ENCODE measurements at places on chromosomes 1 and 21. TPM values are rescaled to one million over a fixed set of nuclear protein-coding genes. Genes with fewer than 3 reads are reported as not detected.

- no peak for ATAC-seq
These were observed 14.7 kb downstream of the WNT3A start for GRCh38 chr1:228021355-228022030.

- no peak for ATAC-seq
These were observed 184.8 kb downstream of the BRINP2 start for GRCh38 chr1:177355575-177355974.

- ATAC-seq = no peak
These were observed 41.2 kb downstream of the SKI start for GRCh38 chr1:2269193-2269921.

The COL9A2 gene
- 1.6 TPM for total RNA-seq

DNA sequence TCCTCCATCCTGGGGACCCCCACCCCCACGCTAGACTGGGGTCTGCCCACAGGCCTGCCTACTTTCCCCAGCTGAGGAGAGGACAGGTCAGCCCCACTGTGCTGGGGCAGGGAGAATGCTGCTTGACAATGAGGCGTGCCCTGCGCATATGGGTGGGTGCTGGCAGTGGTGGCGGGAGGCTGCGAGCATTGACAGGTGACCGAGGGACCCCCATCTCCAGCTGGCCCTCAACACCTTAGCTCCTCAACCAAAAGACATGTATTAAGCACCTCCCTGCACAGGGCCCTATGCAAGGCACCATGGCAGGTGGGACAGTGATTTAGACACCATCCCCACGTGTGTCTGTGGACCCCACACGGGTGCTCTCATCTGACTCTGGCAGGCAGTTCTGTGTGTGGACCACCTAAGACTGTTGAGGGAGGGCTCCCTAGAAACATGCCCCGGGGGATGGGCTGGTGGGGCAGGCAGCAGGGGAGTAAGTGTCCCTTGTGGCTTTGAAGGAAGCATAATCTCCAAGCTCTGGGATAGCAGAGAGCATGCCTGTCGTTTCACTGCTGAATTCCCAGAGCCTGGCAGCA, 18.4 kb upstream of the ALX3 start:
- no peak for ATAC-seq

GRCh38 chr1:229880271-229881170, 186.5 kb upstream of the GALNT2 start:
- peak; percentile 32 for ATAC-seq

The OR6K3 gene
- total RNA-seq = not detected

The TTC4 gene
- total RNA-seq = 14.1 TPM

GRCh38 chr1:227587968-227588367, 24.6 kb downstream of the ZNF678 start:
- ATAC-seq = no peak

GRCh38 chr1:245197121-245197520, 42.3 kb downstream of the KIF26B start:
- ATAC-seq = no peak

DNA sequence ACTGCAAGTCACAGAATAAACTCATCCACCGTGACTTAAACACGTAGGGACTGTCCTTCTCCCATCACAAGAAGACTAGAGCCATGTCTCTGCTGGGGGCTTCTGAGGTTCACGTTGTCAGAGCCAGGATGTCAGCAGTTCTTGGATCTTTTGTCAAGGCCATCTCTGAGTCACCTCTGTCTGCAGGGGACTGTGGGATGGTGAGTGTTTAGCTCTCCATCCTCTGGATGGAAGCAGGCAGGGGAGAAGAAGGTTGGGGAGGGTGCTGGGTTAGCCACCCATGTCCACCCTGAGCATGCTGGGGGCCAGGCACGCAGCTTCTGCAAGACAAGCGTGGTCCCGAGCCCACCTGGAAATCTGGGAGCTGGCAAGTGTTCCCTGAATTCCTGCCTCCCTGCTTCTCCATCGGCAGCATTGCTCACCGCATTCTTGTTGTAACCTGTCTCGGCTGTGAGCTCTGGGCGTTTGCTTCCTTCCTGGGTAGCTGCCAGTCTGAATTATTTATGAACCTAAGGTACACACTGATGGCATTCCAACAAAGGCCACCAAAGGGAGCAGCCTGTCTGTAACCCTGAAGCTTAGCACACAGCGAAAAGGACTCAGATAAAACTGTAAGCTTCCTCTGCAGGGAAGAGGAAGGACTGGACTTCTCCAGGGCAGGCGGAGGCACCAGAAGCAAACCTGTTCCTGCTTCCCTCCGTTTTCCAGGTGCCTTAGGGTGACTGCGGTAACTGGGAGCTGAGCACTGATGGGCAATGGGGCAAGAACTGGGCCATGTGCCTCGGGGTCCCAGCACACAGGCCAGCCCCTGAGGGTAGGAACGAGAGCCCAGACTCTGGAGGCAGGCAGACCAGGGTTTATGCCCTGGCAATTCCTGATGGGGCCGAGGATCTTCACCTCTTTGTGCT, 88.6 kb downstream of the RIPK4 start:
- ATAC-seq = no peak

- ATAC-seq = no peak
These were observed 319.4 kb downstream of the BRINP2 start for GRCh38 chr1:177490036-177490639.

DNA sequence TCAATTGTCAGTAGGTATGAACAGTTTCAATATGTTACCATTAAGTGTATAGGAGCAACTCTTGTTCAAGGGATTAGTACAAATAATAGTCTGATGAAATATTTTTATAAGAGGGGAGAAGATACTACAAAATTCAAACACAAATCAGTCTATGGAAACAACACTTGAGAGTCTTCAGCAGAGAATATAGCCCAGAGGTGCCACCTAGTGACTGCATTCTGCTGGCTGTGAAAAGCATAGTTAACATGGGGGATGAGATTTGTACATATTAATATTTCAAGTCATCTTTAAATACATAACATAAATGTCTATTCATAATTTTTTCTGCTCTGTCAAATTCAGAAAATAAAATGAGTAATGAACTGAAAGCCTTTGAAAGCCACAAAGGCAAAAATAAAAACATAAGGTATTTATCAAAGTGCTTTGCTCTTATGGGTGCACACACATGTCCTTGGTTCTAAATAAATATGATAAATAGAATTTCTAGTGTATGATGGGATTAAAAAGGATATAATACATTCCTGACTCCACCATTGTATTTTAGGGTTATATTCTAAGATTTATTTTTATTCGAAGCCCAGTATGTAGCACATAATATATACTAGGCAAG, 440.9 kb upstream of the ZRANB2 start:
- ATAC-seq = no peak

DNA sequence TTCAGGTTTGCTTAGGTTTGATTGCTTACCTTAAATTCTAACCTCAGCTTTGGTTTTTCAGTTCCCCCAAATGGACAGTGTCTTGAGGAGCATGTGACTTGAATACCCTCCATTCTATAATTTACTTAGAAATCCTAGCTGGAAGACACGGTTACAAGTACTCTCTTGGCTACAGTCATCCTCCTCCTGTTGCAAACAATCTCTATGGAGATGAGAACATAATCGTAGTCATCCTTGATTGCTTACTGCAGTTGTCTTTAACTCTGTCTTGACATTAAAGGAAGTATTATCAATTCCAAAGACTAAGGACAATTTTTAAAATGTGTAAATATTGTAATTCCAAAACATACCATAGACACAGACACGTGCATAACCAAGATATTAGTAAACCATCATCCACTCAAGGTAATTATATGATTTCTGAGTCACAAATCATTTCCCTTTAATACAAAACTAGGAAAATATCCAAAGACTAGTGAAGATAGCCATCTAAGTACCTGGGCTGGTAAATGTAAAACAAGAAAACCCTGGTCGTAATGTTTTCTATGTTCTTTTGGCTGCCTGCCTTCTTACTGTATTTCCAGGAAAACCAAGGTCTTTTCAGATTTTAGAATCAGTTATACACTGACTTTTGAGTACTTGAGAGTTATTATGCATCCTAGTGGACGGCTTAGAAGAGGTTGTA, 149.9 kb downstream of the CHRM3 start:
- no peak for ATAC-seq

- ATAC-seq = peak; percentile 75
These were observed 120.8 kb upstream of the GADD45A start for GRCh38 chr1:67564193-67564592.

DNA sequence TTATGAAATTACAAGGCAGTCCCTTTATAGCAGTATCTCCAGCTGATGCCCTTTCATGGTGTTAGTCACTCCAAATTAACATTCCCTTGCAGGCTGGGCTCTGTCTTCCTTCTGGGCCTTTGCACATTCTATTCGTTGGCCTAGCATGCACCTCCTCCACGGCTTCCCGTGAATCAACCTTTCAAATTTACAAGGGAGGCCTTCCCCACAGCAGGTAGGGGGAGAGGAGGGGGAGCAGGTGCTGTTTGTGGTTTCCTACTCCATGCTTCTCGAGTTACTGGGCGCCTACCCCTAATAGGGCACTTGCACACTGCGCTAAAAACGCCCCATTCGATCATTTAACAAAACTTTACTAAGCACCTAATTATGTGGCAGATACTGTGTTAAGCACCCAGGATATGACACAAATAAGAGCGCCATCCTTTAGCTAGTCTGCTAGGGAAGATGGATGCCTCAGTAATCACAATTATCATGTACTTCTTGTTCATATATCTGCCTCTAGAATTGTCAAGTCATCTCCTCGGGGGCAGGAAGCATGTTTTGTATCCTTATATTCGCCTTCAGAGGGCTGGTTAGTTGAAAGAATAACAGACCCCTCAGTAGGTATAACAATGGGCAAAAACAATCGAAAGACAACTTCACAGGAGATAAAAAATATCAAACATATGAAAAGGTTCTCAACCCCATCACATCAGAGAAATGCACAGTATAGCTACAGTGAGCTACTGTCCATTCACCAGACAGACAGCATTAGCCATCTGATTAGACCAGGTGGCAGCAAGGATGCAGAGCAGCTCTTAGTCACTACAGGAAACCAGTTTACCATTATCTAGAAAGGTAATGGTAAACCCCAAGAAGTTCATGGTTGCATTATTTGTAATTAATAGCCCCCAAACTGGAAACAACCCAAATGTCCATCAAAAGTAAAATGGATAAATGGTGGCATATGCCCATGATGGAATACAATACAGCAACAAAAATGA, 1.7 kb upstream of the ADAR start:
- ATAC-seq = no peak

- ATAC-seq = no peak
These were observed 170.6 kb downstream of the RUNX1 start for GRCh38 chr21:34878501-34878900.

GRCh38 chr1:232620356-232620969, 9.5 kb downstream of the SIPA1L2 start:
- ATAC-seq = peak; percentile 89

DNA sequence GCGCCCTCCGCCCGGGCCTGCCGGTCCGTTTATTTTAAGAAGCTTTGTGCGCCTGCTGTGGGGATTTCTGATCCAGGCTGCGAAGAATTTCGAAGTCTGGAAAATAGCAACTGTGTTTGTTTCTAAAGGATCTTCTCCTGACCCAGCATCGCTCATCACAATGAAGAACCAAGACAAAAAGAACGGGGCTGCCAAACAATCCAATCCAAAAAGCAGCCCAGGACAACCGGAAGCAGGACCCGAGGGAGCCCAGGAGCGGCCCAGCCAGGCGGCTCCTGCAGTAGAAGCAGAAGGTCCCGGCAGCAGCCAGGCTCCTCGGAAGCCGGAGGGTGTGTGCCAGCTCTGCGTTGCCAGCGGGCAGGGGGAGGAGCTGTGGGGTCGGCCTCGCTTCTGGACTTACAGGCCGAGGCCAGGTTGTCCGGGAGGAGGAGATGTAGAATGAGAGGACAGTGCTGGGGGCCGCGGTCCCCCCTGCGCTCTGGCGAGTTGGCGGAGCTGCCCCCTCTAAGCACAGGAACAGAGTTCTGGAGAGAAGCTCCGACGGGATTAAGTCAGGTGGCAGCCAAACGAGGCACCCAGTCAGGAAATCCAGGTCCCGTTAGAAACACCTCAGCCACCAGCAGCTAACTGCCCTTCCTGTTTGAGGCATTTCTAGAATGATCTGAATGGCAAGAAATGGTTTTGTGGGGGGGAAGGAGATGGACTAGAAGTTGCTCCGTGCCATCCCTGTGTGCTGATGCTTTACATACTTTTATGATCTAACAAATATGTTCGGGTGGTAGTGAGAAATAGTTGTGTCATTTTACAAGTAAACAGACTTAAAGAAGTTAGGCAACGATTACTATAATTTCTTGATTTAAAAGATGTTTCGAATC, 948 bp downstream of the TXLNA start:
- peak; percentile 34 for ATAC-seq

All from gastroesophageal sphincter (tissue), 4 donors.